NCI-H1436 treated with DMSO at 0.1 percent for 48 hours (cell line): ENCODE measurements at places on chromosomes 6 and 20.

- peak; percentile 78 for DNase-seq
Observed at GRCh38 chr20:63454731-63455567, 17.5 kb downstream of the KCNQ2 start.

DNA sequence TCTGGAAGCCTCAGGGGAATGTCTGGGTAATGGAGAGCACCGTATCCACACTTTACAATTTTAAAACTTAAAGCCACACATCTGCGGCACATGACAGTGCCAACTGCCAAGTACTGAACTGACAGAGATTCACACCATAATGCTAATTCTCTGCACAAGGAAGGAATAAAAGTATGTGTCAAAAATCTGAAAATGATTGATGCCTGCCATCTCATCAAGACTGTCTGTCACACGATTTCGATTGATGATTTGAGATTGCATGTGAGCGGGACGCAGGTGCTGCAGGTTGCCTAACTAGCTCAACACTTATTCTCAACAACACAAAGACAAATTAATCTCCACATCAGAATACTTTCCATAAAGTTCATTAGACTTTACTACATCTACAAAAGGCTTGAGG is 391.2 kb downstream of the PRKN start:
- DNase-seq, result no peak

GRCh38 chr6:169101981-169102380 is 151.7 kb downstream of the THBS2 start:
- DNase-seq, result no peak

- no peak for DNase-seq
Observed at GRCh38 chr6:106145741-106146227, 59.6 kb downstream of the PRDM1 start.

DNA sequence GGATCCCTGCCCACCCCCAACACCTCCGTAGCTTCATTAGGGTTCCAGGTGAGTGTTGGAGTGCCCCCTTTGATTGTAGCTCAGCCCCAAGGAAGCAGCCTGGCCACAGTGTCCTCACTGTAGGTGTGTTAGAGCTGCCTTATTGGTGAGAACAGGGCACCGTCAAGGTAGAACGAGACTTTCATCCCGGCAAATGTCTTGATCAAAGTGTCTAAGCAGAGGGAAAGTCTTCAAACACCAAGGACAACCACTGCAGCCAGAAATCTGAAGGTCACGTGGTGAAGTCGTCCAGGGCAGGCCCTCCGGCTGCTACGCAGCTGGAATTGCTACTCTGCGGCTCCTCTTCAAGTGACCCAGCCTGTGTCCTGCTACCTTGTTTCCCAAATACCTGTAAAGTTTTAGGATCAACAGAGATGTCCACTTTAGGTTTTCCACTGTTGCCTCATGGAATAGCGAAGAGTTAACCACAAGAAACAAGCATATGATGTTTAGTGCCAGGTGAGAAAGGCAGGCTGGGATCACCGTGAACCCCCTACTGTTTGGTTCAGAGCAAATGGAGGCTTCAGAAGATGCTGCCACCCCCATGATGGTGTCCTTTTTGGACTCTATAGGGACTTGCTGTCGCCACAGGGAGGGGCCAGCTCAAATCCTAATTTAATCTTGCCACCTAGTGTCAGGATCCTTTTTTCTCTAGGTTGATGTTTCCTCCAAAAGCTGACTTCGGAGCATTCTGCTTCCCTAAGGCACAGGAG is 1.7 kb upstream of the DLL1 start:
- no peak for DNase-seq
